Posterior cingulate gyrus (tissue), 11 donors: ENCODE measurements at places on chromosomes 7 and 10.

DNA sequence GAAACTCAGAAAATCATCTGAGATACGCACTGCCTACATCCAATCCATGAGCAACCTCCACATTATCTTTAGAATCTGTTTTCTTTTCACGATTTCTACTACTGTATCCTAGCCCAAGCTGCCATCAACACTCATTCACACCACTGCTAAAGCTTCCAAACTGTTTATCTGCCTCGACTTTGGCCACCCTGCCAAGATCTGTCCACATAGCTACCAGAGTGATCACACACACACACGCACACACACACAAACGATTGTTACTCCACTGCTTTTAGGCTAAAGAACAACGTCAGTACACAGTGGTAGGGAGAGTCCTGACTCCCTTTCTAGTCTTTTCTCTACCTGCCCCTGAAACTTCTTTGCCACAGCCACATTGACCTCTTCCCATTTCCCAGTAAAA, 142.0 kb downstream of the CCDC71L start:
- no peak for DNase-seq

- DNase-seq: no peak
Observed at GRCh38 chr7:84218681-84219080, 24.1 kb upstream of the SEMA3A start.

- no peak for DNase-seq
Observed at GRCh38 chr7:155972651-155973390, 160.6 kb upstream of the SHH start.

DNA sequence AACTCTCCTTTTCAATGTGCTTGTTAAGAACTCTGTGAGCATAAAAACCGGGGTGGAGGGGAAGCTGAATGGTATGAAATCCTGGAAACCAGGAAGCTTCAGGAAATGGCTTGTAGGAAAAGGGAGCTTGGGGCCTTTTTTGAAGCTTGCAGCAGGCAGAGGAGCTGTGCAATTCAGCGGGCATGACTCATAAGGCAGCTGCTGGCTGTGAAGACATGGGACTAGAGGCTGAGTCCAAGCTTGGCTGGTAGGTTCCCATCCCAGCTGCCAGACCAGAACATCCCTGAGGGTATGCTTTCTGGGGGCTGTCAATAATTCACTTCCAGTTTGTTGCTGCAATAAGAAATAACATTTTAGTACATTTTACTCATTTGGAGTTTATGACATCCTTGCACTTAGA, 36.8 kb upstream of the CDC14C start:
- no peak for DNase-seq

GRCh38 chr10:49292565-49293207, 6.3 kb upstream of the C10orf71 start:
- peak; percentile 27 for DNase-seq

DNA sequence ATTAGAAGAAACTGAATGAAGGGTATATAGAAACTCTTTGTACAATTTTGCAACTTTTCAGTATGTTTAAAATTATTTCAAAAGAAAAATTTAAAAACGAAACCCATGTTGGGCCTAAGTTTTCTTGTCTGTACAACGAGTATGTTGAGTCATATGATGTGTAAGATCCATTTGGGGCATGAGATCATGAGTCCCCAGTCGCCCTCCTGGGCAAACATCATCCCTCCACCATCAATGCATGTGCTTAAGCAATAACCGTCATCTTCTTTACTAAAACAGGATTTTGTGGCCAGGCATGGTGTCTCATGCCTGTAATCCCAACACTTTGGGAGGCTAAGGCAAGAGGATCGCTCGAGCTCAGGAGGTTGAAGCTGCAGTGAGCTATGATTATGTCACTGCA, 54.2 kb upstream of the CDCA7L start:
- no peak for DNase-seq

- DNase-seq: no peak
Observed at GRCh38 chr10:95788830-95789229, 32.9 kb downstream of the ENTPD1 start.

GRCh38 chr10:22501413-22501812, 156.1 kb downstream of the SPAG6 start:
- no peak for DNase-seq

DNA sequence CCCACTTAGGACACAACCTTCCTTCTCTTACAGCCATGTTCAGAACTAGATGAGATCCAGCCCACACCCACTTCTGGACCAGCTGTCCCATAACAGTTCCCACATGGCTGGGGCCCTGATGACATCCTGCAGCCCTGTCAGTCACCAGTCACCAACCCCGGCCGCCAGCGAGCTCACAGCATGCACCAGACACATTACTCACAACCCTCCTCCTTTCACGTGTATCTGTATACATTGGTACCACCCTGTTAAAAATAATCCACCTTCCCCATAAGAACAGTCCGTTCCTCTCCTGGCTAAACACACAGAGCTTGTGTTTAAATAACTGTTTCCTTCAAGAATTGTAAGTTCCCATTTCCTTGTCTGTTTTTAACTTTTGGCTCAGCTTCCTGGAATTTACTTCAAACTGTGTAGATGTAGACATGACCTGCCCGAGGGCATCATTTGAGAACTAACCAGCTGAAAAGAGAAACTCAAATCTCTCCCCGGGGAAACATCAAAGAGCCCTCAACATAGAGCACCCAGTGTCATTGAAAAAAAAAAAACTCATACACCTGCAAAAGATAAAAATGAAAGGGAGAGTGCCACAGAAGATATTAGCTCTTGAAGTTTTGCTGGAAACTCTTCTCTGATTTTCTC, 26.0 kb upstream of the PRLHR start:
- no peak for DNase-seq

- DNase-seq: no peak
Observed at GRCh38 chr7:156780724-156781455, 112.1 kb downstream of the LMBR1 start.
